ENCODE measurements at places on chromosomes 6 and 20.

GRCh38 chr6:10146715-10147451 lies 268.0 kb downstream of the TFAP2A start:
- peak; percentile 25 for DNase-seq

DNA sequence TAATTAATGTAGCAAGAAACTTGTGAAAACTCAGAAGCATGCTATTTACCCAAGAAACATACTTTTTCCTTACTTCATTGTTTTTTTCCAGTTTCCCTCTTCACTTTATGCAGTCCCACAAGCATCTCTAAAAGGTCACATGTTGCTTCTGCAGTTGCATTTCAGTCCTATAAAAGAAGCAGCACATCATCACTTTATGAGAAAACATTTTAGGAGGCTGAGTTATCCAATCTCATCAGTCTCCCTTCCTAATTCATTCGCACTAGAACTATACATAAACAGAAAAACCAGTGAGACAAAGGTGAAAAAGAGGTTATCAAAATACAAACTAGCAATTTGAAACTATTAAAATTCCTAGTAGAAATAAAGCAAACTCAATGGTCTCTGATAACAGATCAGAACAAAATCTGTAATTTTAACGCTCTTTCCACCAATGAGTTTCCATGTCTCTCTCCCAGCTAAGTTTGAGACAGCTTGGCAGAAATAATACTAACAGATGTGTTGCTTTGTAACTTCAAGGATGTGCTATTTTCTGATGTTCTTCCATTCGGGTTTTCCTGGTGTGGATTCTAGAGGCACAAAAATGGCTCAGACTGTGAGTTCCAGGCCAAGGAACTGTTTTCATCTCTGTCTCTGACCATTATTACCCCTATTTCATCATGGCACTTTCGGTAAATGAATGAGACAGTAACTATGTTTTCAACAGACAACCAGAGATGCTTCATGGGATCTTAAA lies 48.4 kb downstream of the ZHX3 start:
- no peak for DNase-seq

GRCh38 chr6:24640166-24640565 lies 5.8 kb downstream of the KIAA0319 start:
- no peak for DNase-seq

DNA sequence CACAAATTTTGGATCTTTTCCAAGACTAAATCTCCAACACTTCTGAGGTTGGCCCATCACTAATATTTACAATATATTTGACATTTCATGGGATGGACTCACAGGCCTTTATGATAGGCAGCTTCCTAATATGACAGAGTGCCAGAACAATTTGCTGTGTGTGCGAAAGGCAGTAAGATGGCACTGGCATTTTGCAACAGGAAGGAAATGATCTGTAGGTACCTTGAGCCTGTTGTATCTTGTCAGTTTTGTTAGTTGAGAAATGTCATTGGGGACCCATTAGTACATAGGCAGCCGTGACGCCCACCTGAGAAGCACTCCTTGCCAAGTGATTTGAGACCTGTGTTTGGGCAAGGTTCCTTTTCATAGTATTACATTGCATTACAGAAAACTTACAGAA lies 153.4 kb upstream of the HEY2 start:
- DNase-seq, result no peak

DNA sequence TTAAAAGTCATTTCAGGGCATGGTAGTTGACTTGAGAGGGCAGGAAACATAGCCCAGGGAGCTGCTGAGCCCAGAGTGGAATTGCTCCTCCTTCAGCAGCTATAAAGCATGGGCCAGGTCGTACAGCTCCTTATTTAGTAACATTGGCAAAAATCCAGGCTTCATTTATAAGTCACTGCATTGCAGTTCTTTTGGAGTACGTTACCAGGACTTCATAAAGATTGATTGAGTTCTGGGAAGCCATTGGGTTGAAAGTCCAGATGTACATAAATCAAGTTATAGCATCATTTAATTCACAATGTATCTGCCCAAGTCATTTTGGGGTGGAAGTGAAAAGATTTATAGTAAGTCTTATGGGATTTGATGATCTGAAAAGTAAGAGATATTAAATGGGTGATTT lies 53.0 kb upstream of the ANKEF1 start:
- DNase-seq, result no peak

DNA sequence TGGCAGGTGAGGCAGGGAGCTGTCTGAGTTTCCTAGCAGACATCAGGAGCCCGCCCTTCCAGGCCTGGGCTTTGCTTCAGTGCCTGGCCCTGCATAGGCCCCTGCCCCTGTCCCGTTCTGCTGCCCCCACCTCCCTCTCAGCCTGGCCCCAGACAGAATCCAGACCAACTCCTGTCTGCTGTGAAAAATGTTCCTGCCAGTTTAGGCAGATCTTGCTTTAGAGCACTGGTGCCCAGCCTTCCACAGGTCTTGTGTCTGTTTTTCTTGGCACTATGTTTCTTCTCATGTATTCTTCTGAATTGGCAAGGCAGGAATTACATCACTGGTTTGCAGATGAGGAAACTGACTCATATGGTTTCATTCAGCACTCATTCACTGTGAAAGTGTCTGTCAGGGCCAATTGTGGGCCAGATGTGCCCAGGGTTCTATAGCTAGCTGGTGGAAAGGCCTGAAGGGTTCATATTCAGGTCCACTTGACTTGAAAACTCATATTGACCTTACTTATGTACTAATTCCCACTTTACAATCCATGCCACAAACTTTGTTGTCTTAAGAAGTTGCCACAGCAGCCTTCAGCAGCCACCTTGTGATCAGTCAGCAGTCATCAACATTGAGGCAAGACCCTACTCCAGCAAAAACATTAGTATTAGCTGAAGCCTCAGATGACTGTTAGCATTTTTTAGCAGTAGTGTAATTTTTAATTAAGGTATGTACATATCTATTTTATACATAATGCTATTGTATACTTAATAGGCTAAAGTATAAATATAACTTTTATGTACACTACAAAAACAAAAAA lies 40.5 kb downstream of the HLA-F start:
- peak; percentile 80 for DNase-seq

GRCh38 chr6:15538766-15539495 lies 123.9 kb downstream of the DTNBP1 start:
- no peak for DNase-seq
